ENCODE measurements at places on chromosomes 2 and 18. TPM values are rescaled to one million over a fixed set of nuclear protein-coding genes. Genes with fewer than 3 reads are reported as not detected.

SLC14A1 gene
- total RNA-seq = 8.0 TPM

GRCh38 chr2:449246-450067 lies 161.6 kb upstream of the ALKAL2 start:
- H3K27ac ChIP-seq = no peak overlapping the region
- DNase-seq = no peak
- no peak overlapping the region for H3K4me3 ChIP-seq
- H3K4me1 ChIP-seq = no peaks in the 10 kb centered on the region

GRCh38 chr2:147214914-147215313 lies 629.9 kb upstream of the ACVR2A start:
- H3K36me3 ChIP-seq = no peaks in the 10 kb centered on the region
- no peaks in the 10 kb centered on the region for H3K4me1 ChIP-seq
- no peak overlapping the region for H3K27ac ChIP-seq
- DNase-seq = no peak
- H3K27me3 ChIP-seq = no peaks in the 10 kb centered on the region

TEKT4 gene
- not detected for total RNA-seq

TUBA4B gene
- not detected for total RNA-seq

GRCh38 chr2:134375935-134376334 lies 122.1 kb downstream of the MGAT5 start:
- H3K4me1 ChIP-seq = peaks cover 34% of the 10 kb centered on the region
- H3K27ac ChIP-seq = peak overlapping the region; percentile 88
- no peak for DNase-seq
- H3K36me3 ChIP-seq = peaks cover 13% of the 10 kb centered on the region
- no peak overlapping the region for H3K4me3 ChIP-seq

DNA sequence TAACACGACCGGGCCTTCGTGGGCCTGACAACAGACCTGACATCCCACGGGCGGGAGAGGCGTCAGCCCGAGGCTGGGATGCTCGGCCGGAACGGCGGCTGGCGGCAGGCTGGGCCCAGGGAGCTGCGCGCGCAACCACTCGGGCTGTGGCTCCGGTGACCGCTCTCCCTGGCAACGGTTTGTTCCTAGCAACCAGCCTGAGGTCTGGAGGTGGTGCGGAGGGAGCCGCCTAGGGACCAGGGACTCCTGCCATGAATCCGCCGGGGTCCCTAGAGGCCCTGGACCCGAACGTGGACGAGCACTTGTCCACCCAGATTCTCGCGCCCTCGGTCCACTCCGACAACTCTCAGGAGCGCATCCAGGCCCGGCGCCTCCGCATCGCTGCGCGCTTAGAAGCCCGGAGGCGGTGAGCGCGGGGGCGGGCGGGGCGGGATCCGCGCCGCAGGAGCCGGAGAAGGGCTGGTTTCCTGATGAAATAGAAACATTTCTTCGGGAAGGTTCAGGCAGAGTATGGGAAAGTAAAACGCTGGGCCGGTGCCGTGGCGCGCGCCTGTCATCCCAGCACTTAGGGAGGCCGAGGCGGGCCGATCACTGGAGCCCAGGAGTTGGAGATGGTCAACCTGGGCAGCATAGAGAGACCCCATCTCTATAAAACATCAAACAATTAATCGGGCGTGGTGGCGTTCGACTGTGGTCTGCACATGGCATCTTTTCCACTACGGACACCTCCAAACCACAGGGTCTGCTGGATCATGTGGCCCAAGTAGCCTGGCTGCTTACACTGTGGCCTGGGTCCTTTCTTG lies at the start of gene DRC1:
Gene DRC1, plus strand, starts transcription at position 182 of the 803 bp plus-strand sequence. Its CDS starts 70 bp downstream, at position 252.
- peaks cover 15% of the 10 kb centered on the region for H3K27me3 ChIP-seq
- peaks cover 3% of the 10 kb centered on the region for H3K4me1 ChIP-seq
- H3K4me3 ChIP-seq = no peak within 1 kb of the TSS

DNA sequence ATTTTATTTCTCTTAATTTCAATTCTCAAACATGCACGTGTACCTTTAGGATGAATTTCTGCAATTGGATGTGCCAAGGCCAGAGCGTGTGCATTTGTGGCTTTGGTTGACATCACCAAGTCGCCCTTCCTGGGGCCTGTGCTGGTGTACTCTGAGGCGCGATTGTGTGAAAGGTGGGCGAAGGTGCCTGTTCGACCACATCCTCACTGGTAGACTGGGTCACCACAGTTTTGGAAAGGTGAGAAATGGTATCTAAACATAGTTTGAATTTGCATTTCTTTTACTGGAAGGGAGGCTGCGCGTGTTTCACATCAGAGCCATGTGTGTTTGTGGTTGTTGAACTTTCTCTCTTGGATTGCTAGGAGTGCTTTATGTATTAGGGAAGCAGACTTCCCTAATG lies 89.8 kb downstream of the LDLRAD4 start:
- H3K27ac ChIP-seq = no peak overlapping the region
- peak overlapping the region; percentile 0 for H3K4me3 ChIP-seq
- no peak for DNase-seq

PAPOLG gene
- total RNA-seq = 19.1 TPM

DNA sequence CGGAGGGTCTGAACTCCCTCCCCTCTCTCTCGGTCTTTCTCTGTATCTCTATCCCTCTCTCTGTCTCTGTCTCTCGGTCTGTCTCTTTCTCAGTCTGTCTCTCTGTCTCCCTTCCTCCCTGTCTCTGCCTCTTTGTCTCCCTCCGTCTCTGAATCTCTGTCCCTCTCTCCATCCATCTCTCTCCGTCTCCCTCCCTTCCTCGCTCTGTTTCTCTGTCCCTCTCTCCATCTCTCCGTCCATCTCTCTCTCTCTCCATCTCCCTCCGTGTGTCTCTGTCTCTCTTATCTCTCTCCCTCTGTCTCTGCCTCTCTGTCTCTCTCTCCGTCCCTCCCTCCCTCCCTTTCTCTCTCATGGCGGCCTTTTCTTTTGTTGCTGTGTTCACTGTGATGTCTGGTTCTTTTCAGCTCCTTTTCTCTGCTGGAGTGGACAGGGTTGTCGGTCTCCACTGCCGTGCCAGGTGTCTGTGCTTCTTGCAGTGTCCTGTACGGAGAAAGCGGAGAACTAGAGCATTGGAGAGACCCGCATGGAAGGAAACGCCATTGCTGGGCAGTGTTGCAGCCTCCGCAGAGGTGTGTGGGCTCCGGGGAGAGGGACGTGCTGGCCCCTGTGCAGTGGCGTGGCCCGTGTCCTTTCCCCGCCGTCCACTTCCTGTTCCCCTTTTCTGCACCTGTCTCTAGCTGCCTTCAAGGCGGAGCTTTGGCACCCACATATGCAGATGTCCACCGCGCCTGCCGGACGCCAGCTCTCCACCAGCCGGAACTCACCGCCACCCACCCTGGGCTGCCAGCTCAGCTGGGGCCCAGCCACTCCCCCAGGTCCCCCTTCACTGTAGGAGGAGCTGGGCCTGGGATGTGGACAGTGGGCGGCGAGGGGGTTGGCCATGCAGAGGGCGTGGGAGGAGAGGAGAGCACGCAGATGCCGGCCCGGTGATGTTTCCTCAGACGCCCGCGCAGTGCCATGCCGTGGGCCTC lies 113.1 kb downstream of the NFATC1 start:
- peak overlapping the region; percentile 24 for H3K27ac ChIP-seq
- peaks cover 25% of the 10 kb centered on the region for H3K4me1 ChIP-seq
- DNase-seq = no peak
- H3K36me3 ChIP-seq = peaks cover 4% of the 10 kb centered on the region
- H3K27me3 ChIP-seq = no peaks in the 10 kb centered on the region
- peak overlapping the region; percentile 82 for H3K4me3 ChIP-seq

DCDC2C gene
- not detected for total RNA-seq

GRCh38 chr2:38266382-38267061 lies 110.6 kb downstream of the ATL2 start:
- no peak for DNase-seq
- H3K4me3 ChIP-seq = no peak overlapping the region
- no peak overlapping the region for H3K27ac ChIP-seq
- peaks cover 9% of the 10 kb centered on the region for H3K4me1 ChIP-seq

DNA sequence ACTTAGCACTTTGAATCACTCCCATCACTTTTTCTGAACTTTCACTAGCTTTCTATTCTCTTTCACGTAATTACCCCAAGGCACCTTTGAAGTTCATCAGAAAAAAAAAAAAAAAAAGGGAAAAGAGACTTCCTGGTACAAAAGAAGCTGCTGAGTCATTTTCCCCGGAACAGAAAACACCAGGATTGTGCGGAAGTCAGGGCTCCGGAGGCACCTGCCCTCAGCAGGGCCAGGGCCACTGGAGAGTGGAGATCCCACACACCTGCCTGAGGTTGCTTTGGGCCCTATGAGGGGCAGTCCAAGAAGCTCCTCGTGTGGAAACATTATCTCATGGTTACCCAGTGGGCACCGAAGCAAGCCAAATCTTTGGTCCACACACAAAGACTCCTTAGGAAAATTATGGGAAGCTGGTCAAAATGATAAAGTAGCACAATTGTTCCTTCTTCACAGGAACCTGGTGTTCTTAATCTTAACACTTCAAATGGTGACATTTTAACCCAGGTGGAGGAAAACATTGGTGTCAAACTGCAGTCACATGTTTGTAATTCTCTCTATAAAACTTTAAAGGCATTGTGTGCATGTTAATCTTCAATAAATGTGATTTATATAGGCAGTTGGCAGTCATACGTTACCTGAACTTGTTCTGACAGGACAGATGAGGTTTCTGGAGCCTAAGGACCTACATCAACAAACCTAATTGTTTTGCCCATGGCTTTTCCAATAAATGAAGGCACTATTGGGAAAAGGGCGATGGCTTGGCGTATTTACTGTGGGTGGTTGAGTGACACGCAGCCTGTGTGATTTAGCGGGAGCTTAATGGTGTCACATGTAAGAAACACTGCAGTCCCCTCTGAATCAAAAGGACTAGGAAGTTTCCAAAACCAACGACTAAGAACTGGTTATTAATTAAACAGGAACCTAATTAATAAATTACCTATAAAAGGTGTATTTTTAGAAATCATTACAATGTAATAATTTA lies 23.4 kb upstream of the FAM110C start:
- no peak for DNase-seq
- no peak overlapping the region for H3K27ac ChIP-seq
- H3K36me3 ChIP-seq = peaks cover 2% of the 10 kb centered on the region
- no peak overlapping the region for H3K4me3 ChIP-seq
- peaks cover 5% of the 10 kb centered on the region for H3K27me3 ChIP-seq

- H3K4me3 ChIP-seq = no peak overlapping the region
- no peaks in the 10 kb centered on the region for H3K36me3 ChIP-seq
- no peak for DNase-seq
- no peak overlapping the region for H3K27ac ChIP-seq
- no peaks in the 10 kb centered on the region for H3K27me3 ChIP-seq
Observed at GRCh38 chr2:241017228-241017940, 19.0 kb downstream of the SNED1 start.

PRADC1 gene
- 5.9 TPM for total RNA-seq

GRCh38 chr2:228545748-228546145 lies 364.3 kb upstream of the SPHKAP start:
- DNase-seq = no peak
- H3K36me3 ChIP-seq = no peaks in the 10 kb centered on the region
- H3K4me3 ChIP-seq = no peak overlapping the region
- no peaks in the 10 kb centered on the region for H3K4me1 ChIP-seq
- H3K27ac ChIP-seq = no peak overlapping the region

DNA sequence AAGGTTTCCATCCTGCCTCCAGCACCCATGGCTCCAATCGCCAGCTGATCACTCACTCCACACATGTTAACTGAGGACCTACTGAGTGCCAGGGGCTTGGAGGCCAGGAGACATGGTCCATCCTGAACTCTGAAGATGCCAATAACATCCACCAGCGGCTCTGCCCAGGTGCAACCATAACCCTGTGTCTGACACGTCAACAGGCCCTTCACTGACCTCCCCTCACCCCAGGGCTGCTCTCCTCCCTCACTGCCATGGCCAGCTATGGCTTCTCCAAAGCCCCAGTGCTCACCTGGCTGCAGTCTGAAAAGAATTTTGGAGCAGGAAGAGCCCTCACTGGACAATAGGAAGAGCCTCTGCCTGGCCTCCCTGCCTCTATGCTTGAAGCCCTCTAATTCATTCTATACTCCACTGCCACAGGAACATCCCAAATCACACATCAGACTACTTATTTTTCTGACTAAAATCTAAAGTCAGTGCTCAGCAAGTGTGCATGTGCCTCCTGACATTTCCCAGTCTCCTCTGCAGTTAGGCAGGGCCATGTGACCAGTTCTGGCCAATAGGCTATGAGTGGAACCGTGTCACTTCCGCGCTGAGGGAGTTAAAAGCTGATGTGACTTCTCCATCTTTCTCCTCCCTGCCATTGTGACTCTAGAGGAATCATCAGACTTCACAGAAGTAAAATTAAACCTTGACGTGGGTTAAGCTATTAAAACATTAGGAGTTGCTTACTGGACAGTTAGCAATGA lies 37.2 kb downstream of the ZBTB7C start:
- H3K36me3 ChIP-seq = no peaks in the 10 kb centered on the region
- H3K27me3 ChIP-seq = peaks cover 21% of the 10 kb centered on the region
- no peak overlapping the region for H3K27ac ChIP-seq
- peaks cover 2% of the 10 kb centered on the region for H3K4me1 ChIP-seq
- no peak for DNase-seq

FLACC1 gene
- 4.5 TPM for total RNA-seq

DNA sequence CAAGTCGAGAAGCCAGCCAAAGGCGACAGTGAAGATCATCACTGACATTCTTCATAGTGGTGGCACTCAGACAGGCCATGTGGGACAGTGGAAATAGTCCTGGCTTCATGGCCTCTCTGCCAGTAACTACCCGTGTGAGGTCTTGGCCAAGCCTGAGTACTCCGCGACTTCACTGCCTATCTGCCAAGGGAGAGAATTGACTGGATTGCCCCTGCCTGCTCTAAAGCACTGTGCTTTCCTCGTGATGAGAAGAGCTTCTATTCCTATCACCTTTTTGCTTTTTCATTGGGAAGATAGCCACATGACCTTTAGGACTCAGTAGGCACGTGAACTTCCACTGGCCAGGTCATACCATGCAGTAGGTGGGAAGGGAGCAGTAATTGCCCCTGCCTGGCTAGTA lies 239.3 kb downstream of the HAUS1 start:
- H3K4me1 ChIP-seq = peaks cover 32% of the 10 kb centered on the region
- H3K27me3 ChIP-seq = peaks cover 7% of the 10 kb centered on the region
- H3K4me3 ChIP-seq = peak overlapping the region; percentile 21
- H3K27ac ChIP-seq = peak overlapping the region; percentile 74
- no peaks in the 10 kb centered on the region for H3K36me3 ChIP-seq
- no peak for DNase-seq

DNA sequence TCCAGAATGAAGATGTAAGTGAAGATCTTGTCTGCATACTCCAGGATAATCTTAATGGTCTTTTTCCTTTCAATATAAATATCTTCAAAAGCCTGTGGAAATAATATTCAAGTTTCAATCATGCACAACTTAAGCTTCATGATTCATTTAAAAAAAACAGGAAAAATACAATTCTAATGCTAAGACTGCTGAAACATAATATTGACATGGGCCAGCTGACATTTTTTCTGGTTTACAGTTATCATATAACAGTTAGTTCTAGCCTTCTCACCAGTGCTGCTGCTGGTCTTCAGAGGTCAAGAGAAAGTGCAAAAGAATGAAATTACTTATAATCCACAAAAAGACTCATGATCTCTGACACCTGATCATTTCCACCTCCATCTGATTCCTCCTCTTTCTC lies 110.4 kb upstream of the SCN1A start:
- H3K4me3 ChIP-seq = no peak overlapping the region
- no peak for DNase-seq
- H3K27me3 ChIP-seq = no peaks in the 10 kb centered on the region
- no peaks in the 10 kb centered on the region for H3K4me1 ChIP-seq
- no peak overlapping the region for H3K27ac ChIP-seq

- H3K4me3 ChIP-seq = no peak overlapping the region
- H3K27me3 ChIP-seq = peaks cover 58% of the 10 kb centered on the region
- peaks cover 6% of the 10 kb centered on the region for H3K4me1 ChIP-seq
Observed at GRCh38 chr2:215900203-215900611, 113.1 kb downstream of the MREG start.

GRCh38 chr2:113211226-113212105 lies 37.7 kb downstream of the PSD4 start:
- no peaks in the 10 kb centered on the region for H3K36me3 ChIP-seq
- H3K27ac ChIP-seq = no peak overlapping the region
- H3K4me3 ChIP-seq = no peak overlapping the region
- H3K27me3 ChIP-seq = no peaks in the 10 kb centered on the region
- DNase-seq = no peak
